ENCODE measurements at places on chromosomes 4 and X.
A peak's percentile ranks its signal among the peaks of the same experiment; 100 is the strongest.

DNA sequence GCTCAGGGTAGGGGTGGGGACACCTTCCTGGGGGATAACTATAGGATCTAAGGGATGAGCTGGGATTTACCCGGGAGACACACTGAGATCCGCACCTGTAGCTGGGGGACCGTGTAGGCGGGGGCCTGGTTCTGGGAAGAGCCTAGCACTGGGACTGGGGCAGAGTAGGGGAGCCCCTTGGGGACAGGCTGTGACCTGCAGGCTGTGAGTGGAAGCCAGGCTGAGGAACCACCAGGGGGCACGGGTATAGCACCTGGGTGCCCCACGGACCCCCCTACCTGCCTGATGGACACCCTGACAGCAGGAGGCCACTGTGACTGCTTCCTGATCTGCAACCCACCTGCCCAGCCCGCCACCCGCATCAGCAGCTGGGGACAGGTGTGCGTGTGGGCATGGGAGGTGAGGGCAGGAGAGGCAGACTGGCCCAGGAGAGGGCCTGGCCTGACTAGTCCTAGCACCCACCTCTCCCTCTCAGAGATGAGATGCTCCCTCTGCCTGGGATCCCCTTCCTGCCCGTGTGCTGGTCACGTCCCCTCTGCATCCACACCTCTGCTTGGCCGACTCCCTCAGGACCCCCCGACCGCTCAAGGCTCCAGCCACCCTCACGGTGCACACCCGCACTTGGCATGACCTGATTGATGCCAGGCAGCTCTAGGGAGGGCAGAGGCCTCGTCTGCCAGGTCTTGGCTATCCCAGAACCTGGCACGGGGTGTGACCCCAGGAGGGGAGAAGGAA is 94.2 kb upstream of the NKX1-1 start:
- DNase-seq = no peak

DNA sequence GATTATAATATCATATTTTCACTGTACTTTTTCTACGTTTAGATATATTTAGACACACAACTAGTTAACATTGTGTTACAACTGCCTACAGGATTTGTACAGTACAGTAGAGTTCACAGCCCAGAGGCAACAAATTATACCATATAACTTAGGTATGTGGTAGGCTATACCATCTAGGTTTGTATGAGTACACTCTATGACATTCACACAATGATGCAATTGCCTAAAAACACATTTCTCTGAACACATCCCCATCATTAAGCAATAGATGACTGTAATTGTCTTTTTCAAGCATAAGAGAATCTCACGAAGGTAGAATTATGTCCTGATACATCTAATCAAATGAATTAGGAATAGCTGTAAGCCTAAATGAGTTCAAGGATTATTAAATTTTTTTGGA is 12.3 kb upstream of the TIGD2 start:
- no peak for DNase-seq

GRCh38 chrX:22093550-22093949 is 61.4 kb downstream of the PHEX start:
- DNase-seq = no peak

GRCh38 chr4:84366907-84367306 is 132.2 kb downstream of the NKX6-1 start:
- DNase-seq = no peak

DNA sequence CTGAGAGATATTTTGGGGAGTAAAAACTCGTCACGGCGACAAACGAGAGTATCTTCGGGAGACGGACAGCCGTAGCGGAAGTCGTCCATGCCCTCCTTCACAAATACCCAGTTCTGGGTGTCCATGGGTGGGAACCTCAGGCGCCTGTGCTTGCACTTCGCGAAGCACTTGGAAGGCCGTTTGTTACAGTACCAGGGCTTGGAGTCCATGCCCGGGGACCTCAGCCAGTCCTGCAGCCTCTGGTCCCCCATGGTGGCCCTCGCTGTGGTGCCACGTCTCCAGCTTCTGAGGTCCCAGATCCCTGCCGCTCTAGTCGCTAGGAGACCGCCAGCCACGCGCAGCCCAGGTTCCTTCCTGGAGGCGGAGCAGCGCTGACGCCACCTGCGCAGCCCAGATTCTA is at the start of gene FAM47A:
TSS of gene FAM47A (minus strand) at position 287 of the 400 bp plus-strand sequence. CDS start at position 251, 36 bp downstream.
- DNase-seq = no peak

DNA sequence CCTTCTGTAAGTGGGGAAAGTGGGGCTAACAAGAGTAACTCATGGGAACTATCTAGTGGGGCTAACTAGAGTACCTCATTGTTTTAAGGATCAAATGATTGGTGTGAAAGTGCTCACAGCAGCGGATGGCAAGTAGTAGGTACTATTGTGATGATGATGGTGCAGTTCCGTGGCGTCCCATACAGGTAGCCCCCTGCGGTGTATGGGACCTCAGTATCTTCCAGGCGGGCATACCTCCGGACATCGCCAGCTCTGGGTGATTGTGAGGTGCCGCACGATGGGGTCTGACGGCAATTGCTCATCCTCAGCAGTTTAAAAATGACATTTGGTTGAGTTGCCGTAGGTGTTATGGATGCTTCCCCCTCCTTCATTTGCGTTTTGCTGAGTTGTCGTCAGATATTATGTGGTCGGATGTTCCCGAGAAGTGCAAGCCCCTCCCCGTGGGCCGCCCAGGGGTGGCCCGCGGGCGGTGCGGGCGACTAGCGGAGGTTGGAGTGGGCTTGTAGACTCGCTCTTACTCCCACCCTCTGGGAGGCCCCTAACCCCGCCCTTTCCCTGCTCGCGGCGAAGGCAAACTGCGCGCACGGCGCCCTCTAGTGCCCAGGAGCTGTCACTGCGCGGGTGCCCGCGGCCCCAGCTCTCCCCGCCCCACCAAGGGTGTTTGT is 18.3 kb upstream of the GPR101 start:
- DNase-seq = peak; percentile 89

GRCh38 chrX:154490021-154490413 is 412 bp downstream of the SLC10A3 start:
- no peak for DNase-seq

DNA sequence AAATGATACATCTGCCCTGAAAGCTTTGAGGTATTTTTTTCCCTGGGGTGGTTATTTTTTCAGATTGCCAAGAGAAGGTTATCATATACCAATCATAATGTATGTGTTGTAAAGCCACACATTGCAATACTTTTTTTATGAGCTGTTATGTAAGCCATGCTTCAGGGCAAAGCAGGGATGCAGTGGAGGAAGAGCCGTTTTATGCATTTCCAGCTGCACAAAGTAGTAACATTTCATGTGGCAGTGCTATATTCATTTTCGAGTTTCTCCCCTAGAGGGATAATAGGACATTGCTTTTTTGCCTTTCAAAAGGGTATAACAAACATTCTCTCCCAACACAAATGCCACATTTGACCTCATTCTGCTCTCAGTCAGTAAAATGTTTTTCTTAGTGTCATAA is 68.5 kb downstream of the GALNT7 start:
- DNase-seq = no peak
